ENCODE measurements at places on chromosomes 16 and 17. TPM values are rescaled to one million over a fixed set of nuclear protein-coding genes. Genes with fewer than 3 reads are reported as not detected.

The PLLP gene
- total RNA-seq: not detected

The TXNDC17 gene
- 75.9 TPM for total RNA-seq

The TEKT1 gene
- not detected for total RNA-seq

The CNGB1 gene
- total RNA-seq: not detected

Measured in natural killer cell treated with Interleukin-12 subunit alpha and Interleukin-12 subunit beta and Interleukin-15 and Interleukin-18, amount 100 ng/mL, for 72 hours (primary cell).